ENCODE measurements at places on chromosomes 6 and 20.

DNA sequence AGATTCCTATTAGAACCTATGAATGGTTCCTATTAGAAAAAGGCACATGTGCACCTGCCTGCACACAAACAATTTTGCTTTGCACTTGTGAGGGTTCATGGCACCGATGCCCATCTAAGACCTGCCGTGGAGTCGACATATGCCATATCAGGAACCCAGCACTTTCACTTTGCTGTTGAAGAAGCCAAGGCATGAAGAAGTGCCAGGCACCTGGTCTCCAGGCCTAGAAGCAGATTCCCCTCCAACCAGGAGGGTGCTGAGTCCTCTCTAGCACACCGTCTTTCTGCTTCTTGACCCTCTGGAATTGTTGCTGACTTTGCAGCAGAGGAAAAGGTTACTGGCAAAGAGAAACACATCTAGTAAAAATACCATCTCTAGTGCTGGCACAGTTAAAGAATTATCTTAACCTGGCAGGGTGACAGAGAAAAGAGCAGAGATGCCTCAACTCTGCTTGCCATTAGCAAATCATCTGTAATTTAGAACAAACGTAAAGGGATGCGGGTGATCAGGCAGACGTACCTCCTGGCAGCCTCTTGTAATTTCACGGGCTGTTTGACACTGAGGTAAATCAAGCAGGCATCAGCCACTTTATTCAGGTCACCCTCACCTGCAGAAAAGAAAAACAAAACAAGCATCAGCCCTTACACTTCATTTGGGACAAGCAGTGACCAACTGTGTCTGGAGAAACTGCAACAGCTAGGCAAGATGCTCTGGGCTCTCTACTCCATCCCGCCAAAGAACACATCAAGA, 37.2 kb downstream of the TTI1 start:
- DNase-seq: no peak

- DNase-seq: no peak
These were observed 16.1 kb upstream of the CDKN1A start for GRCh38 chr6:36662380-36662779.

GRCh38 chr20:61185841-61186601, 66.0 kb upstream of the CDH4 start:
- DNase-seq: no peak

DNA sequence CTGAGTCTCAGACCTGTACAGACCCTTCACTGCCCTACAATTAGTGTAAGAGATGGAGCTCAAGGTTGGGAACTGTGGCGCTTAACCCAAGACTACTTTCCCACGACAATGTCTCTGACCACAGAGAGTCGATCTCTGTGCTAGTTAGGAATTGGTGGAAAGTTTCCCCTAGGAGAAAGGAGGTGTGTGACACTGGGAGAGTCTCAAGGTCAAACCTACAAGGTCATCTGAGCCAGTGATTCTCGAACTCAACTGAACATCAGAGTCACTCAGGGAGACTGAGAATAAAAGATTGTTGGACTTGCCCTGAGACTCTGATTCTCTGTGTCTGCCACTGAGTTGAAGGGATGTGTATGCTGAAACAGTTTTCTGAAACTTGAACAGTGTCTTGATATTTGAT, 9.7 kb upstream of the AFDN start:
- no peak for DNase-seq

GRCh38 chr20:40173872-40174271, 515.2 kb downstream of the MAFB start:
- DNase-seq: no peak

DNA sequence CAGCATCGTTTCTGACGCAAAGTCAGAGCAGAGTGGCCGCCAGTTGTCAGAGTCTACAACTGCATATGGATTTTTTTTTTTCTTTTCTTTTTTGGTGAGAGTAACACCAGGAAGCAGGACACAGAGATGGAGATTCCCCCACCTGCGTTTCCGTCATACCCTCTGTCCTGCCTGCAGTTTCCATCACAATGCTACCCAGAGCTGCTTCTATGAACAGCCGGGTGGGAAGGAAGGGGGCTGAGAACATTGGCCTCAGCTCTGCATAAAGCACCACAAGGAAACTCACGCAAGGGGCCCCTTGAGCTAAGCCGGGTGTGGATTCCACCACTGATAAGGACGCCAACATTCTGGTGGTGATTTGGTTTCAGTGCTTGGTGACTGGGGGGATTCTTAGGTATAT, 183.5 kb upstream of the AFDN start:
- no peak for DNase-seq

DNA sequence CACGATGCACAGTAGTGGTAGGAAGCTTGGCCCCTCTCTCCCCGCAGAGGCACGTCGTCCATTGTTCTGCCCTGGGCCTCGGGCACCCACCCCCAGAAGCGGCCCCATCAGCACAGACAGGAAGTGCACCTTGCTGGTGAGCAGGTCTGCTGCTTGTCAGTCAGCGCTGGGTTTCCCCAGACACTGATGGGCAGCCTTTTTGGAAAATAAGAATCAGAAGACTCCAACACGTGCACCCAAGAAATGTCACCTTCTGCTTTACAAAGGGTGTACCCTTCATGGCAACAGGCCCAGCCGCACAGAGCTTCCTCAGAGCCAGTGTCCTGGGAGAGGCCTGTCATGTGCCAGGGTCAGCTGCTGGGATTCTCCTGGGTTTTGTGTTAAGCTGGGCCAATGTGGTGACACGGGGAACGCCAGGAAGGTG, 34.7 kb upstream of the IRF4 start:
- no peak for DNase-seq

DNA sequence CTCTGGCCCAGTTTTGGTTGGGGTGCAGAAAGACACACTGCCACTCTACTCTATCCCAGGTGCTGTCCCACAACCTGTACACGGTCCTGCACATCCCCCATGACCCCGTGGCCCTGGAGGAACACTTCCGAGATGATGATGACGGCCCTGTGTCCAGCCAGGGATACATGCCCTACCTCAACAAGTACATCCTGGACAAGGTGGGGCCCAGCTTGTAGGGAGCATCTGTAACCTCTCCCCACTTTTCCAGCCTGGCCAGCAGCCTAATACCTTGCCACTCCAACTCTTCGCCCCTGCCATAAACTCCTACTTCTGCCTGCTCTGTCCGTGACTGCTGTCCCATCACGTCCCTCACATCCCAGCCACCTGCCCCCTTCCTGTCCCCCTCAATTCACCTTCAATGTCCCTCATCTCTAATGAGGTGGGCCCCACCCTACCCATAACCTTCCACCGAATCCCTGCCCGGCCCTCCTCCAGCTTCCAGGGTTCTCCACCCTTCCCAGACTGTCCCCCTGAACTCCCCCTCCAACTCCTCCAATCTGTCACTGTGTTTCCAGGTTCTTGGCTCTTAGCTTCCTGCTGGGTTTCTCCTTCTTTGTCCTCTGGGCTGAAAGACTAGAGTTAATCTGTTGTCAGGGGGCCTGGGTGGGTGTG, 12.1 kb downstream of the DEF6 start:
- DNase-seq: no peak

DNA sequence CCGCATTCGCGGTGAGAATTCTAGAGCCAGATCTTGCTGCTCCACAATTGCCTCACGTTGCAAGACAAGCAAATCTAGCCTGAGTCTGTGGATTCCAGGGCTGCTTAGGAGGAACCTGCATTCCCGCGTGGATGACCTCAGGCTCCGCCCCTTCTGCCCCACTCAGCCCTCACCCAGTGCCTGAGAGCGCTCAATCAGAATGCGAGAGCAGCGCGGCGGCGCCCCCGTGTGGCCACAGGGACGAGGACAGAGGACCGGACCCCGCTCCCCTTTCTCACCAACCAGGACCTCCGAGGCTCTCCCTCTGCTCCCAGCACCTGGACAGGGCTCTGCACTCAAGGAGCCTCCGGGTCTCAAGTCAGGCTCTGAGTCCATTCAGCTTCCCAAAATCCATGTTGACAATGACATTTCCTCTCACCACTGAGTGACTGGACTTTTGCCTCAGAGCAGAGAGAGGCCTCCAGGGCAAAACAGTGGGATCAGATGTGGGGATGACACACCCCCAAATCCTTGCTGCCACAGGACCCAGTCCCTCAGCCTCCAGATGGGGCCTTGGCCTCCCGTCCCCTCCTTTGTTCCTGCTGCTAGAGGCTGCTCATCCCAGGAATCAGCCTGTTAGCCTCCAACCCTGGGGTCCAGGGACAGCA, 52.0 kb downstream of the RPP21 start:
- DNase-seq: peak; percentile 85

DNA sequence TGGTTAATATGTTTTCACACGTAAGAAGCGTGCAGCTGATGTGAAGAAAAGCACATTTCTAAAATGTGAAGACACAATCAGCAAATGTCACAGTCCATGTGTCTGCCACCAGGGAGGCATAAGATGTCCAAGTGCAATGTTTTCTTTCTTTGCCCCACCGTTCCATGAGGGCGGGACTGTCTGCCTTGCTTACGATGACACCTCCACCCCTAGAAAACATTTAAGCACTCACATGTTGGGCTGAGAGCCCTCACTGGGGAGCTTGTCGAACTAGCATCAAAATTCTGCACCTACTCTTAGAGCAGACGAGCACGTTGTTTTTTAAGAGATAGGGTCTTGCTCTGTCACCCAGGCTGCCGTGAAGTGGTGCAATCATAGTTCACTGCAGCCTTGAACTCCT, 57.6 kb downstream of the PSMG4 start:
- DNase-seq: no peak

DNA sequence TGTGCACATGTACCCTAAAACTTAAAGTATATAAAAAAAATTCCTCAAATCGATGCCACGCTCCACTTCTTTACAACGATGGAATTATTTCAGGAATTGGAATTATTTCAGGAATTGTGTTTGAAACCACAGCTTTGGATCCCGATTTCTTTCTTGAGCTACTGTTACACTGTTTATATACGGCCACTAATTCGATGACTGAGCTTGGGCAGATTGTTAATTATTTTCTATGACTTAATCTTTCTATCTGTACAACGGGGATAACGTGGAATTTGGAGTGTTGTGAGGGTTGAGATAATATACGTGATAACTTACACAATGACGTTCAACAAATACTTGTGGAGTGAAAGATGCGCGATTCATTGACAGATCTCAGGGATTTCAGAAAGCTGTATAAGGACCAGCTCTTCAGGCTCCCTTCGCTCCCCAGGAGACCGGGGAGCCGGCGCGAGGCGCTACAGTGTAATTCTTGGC, 171.3 kb downstream of the SLC16A10 start:
- DNase-seq: no peak

DNA sequence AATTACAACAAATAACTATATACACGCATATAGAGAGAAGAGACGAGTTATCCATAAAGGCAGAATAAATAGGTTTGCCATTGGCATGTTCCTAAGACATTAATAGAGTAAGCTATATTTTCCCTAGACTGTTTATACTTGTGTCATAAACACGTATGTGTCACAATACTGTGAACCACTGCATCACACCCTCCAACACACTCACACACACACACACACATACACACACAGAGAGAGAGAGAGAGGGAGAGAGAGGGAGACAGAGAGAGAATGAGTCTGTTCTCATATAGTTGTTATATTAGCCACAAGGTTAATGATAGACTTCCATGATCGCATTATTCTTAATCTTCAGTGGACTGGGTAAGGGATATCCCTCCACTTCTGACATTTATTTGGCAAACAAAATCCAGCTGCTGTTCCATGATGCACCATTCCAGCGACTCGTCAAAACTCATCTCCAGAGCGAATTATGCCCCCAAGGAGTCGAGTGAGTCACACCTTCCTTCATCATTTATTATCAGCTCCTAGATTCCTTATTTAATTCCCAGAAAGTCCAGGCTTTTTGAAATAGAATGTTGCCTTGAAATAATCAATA, 82.8 kb upstream of the HIVEP1 start:
- no peak for DNase-seq

DNA sequence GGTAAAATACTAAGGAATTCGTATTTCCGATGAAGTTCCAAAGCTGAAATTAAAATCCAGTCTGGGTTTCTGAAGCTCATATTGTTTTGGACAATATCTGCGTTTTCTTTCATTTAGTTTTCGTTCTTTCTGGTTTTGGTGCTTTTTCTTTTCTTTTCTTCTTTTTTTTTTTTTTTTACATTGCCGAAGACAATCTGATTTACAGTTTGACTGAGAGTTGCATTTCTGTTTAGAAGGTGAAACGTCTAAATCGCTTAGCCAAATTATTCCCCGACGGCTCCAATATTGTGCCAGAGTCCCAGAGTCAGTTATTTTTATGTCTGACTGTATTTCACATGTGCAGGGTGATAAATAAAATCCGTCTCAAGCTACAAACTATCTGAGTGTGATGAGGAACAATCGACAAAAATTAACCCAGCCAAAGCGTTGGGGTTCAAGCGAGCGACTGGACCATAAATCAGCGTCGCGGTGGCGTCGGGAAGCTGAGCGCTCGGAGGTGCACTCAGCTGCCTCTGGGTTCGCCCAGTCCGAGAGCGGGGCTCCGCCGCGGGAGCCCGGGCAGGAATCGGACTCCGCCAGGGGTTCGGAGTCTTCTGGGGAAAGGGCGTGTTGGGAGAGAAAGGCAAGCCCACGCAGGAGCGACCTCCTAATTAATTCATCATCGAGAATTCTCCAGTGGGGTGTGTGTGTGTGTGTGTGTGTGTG, 8.2 kb upstream of the TBX18 start:
- DNase-seq: no peak

DNA sequence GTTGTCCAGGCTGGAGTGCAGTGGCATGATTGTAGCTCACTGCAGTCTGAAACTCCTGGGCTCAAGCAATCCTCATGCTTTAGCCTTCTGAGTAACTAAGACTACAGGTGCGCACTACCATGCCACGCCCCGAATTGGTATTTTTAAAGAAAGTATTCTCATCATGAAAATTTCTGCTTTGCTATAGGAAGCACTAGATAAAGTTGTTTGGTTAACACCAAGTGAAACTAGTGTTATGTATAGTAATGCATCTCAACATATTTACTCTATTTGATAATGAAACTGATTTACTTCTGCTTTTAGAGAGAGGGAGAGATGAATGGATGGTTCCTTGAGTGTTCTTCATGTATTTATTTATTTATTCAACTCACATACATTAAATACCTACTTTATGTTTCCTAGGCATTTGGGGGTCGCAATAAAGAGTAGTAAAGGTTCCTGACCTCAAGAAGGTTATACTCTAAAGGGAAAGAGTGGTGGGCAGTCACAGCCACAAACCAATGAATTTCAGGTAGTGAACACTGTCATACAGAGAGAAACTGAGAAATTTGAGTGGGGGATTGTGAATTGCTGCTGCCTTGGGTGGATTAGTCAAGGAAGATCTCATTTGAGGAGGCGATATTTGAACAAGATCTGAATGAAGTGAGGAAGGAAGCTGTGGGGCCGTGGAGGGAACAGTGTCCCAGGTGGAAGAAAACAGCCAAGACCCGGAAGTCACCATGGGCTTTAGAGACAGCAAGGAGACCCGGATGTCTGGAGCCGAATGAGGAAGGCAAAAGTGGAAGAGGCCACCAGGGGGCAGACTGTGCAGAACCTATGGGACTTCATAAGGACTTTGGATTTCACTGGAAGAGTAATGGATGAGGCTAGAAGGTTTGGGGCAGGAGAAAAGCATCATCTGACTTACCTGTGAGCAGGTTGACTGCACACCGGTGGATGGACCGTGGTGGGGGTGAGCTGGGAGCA, 185.6 kb downstream of the TSHZ2 start:
- no peak for DNase-seq
